ENCODE measurements at places on chromosomes 4 and X.

GRCh38 chrX:112643721-112644120 lies 36.0 kb downstream of the LHFPL1 start:
- no peak for DNase-seq

- DNase-seq: no peak
Observed at GRCh38 chr4:177175473-177175872, 134.2 kb upstream of the NEIL3 start.

GRCh38 chr4:186472948-186473347 lies 82.4 kb downstream of the MTNR1A start:
- no peak for DNase-seq

DNA sequence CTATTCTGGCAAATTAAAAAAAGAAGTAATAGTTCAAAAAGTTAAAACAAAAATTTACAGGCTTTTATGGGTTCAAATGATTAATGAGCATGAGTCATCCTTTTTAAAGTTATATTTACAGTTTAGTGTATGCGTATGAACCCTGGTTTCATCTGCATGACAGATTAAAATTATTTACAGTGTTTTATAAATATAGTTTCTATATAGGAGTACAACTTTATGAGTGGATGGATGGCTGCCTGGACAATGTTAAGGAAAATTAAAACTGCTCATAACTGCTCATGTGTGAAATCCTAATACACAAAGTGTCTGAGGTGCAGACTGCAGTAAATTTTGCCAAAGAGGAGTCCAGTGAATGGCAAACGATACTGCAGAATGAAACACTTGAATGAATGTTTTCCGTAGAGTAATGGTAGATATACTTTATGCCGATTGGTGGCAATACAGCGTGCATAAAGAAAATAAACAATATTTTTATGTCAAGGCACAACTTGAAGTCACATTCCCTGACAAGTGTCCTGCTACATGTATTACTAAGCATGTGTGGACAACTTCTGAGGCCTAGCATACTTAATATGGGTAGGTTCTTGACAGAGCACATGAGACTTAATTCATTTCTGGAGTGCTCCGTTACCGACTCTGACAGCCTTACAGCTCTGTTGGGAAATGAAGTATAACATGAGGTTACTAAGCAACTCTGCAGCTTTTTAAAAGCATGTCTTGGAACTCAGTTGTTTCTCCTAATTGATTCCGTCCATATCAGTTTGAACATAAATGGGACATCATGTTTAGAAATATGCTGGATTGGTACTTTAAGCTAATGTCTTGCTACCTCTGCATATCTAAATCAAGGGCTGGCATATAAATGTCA lies 985.6 kb upstream of the PCDH7 start:
- no peak for DNase-seq

DNA sequence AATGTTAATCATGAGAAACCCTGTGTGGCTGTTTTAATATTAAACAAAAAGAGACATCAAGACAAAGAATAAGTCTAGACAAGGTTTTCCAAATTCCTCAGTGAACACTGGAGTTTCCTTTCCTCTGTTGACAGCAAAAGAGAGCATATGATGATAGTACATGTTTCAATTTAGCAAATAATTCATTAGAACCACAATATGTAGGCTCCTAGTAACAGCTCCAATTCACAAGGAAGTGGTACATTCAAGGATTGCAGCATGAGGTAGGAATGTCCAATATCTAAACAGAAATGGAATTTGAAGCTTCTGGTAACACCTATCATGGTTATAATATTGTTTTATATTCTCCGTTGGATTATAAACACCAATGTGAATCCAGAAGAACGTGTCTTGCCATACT lies 203.8 kb upstream of the TECRL start:
- no peak for DNase-seq

- DNase-seq: no peak
Observed at GRCh38 chr4:129335276-129335675, 239.3 kb downstream of the C4orf33 start.

DNA sequence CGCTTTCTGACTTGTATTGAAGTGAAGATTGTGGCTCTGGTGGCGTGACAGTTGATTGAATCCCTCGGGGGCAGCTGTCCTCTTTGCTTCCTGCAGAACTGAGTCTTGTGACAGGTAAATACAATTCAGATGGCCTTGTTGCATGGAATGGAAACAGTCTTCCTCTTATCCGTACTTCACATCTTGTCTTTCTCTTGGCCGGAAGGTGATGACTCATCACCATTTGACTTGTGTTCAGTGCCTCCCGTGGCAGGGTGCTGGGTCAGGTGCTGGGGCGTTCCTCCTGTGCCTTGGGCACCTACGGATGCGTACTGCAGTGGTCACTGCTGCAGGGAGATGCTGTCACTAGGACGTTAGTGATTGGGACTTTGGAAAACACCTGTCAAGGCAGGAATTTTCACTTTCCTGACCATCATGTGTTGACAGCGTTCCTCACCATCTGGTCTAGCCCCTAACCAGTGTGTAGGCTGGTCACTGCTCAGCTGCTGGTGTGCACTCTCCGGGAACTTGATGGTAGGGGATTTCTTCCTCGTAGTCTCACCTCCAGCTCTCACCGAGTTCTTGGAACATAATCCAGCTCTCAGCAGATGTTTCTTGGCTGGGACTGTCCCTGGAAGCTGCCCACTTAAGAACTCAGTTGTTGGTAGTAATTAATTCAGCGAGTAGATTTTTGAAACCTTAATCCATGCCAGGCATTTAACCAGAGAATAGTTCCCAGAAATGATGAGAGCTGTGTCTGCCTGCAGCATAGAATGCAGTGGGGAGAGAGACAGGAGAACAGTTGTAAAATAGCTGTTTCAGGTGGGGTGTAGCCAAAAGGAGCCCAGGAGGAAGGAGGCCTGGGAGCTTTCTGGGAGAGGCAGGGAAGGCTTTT lies 7.2 kb downstream of the TBC1D14 start:
- DNase-seq: peak; percentile 91

- no peak for DNase-seq
Observed at GRCh38 chrX:121014826-121015225, 29.3 kb upstream of the CT47A1 start.

GRCh38 chrX:155262970-155263754 lies 1.1 kb downstream of the RAB39B start:
- DNase-seq: peak; percentile 35

DNA sequence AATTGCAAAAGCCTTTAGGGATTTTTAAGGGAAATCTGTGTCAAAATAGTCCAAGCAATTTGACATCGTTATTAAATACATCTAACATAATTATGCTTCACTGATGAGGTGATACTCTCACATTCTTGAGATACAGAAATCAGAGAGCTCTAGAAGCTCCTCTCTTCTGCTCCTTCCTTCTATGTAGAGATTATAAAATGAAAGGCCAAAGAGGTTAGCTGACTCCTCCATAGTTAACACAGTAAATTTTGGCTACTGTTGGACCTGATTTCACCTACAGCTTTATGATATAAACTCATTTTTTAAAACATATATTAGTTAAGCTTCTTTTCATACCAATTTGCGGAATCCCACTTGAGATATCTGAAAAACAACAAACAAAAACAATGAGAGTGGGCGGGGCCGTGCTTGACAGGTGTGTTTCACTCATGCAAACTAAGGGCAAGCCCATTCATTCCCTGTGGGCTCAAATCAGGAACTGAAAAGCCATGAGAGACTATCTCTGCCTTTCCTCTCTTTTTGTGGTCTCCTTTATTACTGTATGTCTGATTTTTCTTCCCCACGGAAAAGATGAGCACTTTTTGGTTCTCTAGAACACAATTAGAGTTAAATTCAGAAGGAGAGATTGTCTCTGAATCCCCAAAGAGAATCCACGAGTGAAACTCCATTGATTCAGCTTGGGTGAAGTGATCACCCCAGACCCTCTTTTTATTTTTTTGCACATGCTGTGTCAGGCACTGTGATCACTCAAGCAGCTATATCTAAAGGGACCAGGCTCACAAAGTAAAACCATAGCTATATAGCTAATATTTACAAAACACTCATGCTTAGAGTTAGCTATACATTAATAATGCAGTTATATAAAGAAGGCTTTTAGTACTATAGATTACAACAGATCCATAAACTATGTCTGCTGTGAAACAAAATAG lies 566.3 kb downstream of the IL15 start:
- DNase-seq: no peak

- DNase-seq: no peak
Observed at GRCh38 chrX:145821291-145821897, 3.8 kb downstream of the SLITRK2 start.

DNA sequence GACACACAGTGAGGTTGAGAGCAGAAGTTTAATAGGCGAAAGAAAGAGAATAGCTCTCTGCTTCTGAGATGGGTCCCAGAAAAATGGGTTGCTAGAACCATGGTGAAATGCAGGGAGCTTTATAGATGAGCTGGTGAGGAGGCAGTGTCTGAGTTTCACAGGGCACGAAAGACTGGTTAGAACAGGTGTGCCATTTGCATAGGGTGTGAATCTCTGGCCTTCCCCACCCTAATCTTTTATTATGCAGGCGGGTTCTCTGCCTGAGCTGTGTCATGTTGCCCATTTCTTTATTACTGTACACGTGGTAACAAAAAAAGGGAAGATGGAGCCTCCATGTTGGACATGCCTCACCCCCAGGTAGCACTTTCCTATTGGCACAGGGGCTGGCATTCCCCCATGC lies 39.1 kb downstream of the FUNDC1 start:
- DNase-seq: no peak

DNA sequence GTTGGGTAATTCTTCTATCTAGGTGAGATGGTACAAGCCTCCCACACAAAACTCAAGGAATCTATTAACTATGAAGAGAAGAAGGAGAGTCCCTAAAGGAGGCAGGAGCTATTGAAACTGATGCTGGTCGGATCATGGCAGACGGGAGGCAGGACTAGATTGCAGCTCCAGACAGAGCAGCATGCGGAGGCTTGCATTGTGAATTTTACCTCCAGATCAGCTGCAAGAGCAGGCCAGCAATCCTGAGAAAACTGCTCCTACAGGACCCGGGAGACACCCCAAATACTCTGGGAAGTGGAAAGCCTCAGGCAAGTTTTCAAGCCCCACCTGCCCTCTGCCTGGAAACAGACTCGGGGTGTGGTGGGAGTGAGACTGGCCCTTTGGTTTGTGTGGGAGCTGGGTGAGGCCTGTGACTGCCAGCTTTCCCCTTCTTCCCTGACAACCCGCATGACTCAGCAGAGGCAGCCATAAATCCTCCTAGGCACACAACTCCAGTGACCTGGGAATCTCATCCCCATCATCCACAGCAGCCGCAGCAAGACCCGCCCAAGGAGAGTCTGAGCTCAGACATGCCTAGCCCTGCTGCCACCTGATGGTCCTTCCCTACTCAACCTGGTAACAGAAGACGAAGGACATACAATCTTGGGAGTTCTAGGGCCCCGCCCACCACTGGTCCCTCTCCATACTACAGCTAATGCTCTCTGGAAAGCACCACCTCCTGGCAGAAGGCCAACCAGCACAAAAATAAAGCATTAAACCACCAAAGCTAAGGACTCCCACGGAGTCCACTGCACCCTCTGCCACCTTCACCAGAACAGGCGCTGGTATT lies 30.9 kb downstream of the GATB start:
- no peak for DNase-seq

DNA sequence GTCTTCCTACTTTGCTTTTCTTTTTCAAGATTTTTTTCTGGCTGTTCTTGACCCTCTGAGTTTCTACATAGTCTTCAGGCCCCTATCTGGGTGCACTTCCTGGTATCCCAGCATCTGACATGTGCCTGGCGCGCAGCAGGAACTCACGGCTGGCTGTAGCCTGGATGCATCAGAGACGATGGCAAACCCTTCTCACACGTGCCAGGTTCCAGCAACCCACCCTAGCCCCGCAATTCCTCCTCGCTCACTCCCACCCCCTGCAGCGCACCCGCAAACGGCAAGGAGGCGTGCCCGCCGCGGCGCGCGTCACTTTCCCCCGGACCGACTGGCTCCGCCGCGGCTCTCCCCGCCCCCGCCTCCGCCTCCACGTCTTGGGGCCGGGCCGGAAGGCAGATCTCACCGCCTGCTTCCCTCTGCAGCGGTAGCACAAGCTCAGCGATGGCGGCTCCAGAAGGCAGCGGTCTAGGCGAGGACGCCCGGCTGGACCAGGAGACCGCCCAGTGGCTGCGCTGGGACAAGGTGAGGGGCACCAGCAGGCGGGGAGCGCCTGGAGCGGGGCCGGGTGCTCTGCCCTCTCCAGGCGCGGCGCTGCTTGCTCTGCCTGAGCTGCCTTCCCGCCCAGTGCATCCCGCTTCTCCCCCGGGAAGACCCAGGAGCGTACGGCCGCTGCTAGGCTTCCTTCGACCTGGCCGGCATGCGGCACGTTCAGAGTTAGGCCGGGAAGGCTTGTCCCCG lies at the start of gene PGM2:
TSS of gene PGM2 (plus strand) at position 392 of the 735 bp plus-strand sequence. CDS start at position 439, 47 bp downstream.
- peak; percentile 89 for DNase-seq

- DNase-seq: no peak
Observed at GRCh38 chrX:47570794-47571193, 9.8 kb downstream of the ARAF start.

GRCh38 chr4:40672528-40673522 lies 43.2 kb upstream of the RBM47 start:
- peak; percentile 6 for DNase-seq

DNA sequence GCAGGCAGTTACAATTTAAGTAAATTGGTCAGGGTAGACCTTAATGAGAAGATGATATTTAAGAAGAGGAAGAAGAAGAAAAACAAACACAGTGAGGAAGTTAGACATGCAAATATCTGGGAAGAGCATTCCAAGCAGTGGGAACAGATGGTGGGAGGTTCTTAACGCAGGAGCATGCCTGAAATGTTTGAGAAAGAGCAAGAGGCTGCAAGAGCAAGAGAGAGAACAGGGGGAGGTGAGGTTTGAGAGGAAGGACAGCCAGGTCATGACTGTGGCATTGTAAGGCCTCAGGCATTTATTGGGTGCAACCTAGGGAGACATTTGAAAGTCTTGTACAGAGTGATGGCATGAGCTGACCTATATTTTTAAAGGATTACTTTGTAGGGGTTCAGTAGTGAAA lies 136.0 kb downstream of the UGT8 start:
- no peak for DNase-seq

- DNase-seq: no peak
Observed at GRCh38 chr4:120760047-120760446, 162.5 kb downstream of the PRDM5 start.

DNA sequence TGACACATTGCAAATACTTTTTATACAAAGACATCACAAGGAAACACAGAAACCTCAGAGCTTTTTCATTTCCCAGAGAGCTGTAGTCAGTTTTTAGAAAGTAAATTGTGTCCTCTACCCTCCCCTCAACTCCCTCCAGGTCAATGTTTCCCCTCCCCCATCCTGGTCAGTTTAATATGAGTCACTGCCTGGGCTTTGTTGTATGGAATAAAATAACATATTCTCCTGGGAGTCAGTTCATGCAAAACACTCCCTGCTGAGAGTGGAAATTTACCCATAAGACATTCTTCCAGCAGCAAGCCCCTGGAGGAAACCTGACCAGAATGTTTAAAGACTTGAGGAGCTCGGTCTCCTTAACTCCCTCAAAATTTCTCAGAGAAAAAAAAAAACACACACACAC lies 270.1 kb upstream of the LDB2 start:
- no peak for DNase-seq

- DNase-seq: no peak
Observed at GRCh38 chrX:40065296-40066046, 32.3 kb downstream of the BCOR start.

All from erythroblast (primary cell).